CD4-positive, alpha-beta memory T cell (primary cell): ENCODE measurements at places on chromosomes 11 and 22. TPM values are rescaled to one million over a fixed set of nuclear protein-coding genes. Genes with fewer than 3 reads are reported as not detected.

Gene SCUBE2
- total RNA-seq, result 0.64 TPM

Gene DNAJB13
- 0.30 TPM for total RNA-seq

Gene OR6A2
- not detected for total RNA-seq

Gene PKP3
- total RNA-seq, result not detected

Gene PNPLA5
- total RNA-seq, result not detected
